Immature natural killer cell (primary cell): ENCODE measurements at places on chromosomes 12 and 14. TPM values are rescaled to one million over a fixed set of nuclear protein-coding genes. Genes with fewer than 3 reads are reported as not detected.

DNA sequence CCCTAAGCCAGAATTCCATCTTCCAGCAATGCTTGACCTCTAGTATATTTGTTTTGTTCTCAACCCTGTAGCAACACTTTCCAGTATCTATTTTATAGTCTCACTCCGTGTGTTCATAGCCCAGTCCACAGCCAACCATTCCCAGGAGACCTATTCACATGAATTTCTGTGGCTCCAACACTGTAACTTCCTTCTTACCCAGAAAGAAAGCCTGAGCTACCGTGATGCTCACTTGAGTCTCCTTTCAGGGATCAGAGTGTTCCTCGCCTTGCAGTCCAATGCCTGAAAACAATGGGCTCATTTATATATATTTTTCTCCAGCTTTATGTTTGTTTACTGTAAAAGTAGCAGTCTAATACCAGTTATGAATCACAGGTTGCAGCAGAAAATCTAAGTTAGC is 645.0 kb upstream of the NOVA1 start:
- no peak for DNase-seq

DNA sequence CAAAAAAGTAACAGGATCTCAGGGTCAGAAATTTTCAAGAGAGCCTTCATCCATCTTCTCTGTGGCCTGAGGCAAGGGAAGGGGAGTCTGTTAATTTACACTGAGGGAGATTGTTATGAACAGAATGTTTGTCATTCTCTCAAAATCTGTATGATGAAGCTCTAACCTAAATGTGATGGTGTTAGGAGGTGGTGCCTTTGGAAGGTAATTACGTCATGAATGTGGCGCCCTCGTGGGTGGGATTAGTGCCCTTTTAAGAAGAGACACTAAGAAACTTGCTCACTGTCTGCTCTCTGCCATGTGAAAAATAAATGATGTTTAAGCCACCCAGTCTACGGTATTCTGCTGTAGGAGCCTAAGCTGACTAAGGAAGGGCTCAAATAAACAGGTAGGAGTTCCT is 521.6 kb downstream of the SNAPC1 start:
- no peak for DNase-seq

GRCh38 chr12:68040450-68041075 is 51.3 kb downstream of the IFNG-AS1 start:
- DNase-seq = peak; percentile 67

GRCh38 chr12:2615665-2616402 is 178.9 kb upstream of the FKBP4 start:
- DNase-seq = no peak

NABP2 gene
- 8.8 TPM for polyA plus RNA-seq

SMCO2 gene
- polyA plus RNA-seq = not detected
